ENCODE measurements at places on chromosomes 16 and 17.

DNA sequence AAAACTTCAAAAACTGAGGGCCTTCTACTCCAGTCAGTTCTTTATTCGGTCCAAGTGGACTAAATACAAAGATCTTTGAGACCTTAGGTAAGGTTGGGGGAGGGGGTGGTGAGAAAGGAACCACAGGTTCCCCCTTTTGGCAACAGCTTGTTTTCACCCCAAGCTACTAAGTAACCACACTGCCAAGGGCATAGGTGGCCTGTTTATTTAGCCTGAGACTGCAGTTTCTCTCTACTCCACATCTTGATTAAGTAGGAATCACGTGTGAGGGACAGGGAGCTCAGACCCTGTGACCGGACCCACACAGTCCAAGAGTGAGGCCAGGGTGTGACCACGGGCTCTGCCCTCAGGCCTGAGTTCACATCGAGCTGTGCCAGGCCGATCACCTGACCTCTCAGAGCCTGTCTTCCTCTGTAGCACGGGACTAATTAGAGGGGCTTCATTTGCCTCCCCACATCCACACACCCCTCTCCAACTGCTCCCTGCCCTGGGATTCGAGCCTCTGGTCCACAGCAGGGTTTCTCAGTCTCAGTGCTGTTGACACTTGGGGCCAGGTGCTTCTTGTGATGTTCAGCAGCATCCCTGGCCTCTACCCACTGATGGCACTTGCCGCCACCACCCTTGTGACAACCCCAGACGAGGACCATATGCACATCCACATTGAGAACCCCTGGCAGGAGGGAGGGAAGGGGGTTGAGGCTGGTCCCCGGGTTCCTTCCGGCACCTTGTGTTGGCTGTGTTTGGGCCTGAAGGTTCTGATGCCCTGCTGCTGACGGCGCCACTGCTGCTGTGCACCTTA lies 17.8 kb downstream of the ST6GALNAC2 start:
- no peak for DNase-seq

DNA sequence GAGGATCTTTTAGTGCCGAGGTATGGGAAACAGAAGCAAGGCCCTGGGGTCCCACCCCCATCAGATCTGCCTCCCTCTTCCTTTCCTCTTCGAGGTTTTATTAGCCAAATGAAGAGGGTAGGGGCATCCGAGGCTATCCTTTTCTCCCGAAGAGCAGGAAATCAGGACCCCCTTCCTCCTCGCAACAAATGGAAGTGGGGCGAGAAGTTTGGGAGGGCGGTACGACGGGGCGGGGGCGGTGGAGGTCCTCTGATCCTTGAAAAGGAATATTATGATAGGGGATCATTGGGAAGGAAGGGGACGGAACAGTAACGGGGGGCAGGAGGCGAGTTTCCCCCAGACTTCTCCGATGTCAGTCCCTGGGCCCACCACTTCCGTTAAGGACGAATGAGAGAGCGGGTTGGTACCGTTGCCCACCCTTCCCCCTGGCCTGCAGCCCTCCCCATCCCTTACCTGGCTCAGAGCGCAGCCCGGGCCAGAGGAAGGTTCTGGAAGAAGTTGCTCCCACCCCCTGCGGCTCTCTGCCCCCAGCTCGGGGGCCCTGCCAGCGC lies 309 bp downstream of the FOXJ1 start:
- DNase-seq, result no peak

DNA sequence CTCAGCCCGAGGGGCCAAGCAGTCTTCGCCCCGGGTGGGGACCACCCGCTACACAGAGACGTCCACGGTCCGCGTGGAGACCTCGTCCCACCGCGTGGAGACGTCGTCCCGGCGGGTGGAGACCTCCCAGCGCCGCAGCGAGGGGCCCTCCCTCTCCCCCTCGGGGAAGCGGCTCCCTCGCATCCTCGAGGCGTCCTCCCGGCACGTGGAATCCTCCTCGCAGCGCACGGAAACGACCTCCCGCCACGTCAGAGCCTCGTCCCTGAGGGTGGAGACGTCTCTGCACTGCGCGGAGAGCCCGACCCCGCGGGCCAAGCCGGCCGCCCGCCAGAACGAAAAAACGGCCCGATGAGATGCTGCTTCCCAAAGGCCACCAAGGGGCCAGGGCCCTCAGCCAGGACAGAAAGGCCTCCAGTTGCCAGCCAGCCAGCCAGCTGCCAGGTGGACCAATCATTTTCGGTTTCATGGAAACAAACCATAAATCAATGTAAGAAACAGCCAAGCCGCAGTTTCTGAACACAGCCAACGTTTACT lies 424 bp downstream of the C17orf100 start:
- no peak for DNase-seq

DNA sequence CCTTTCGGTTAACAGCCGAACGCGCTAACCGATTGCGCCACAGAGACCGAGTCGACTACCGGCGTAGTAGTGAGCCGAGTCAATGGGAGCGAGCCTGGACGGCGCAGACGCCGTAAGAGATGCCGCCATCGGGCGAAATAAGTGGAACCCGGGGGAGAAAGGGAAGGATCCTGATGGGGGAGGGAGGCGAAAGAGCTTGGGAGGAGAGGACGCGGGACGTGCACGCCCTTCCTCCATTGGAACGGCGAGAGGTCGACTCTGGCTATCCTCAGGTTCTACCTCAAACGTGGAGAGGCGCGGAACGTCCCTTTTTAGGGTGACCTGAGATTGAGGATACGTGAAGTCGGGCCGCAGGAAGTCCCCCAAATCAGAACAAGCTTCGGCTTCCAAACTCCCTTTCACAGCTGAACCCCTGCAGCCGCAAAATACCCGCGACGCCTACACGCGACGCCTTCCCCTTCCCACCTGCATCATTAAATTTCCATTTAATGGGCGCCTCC lies 683 bp upstream of the PSMB3 start:
- peak; percentile 71 for DNase-seq

DNA sequence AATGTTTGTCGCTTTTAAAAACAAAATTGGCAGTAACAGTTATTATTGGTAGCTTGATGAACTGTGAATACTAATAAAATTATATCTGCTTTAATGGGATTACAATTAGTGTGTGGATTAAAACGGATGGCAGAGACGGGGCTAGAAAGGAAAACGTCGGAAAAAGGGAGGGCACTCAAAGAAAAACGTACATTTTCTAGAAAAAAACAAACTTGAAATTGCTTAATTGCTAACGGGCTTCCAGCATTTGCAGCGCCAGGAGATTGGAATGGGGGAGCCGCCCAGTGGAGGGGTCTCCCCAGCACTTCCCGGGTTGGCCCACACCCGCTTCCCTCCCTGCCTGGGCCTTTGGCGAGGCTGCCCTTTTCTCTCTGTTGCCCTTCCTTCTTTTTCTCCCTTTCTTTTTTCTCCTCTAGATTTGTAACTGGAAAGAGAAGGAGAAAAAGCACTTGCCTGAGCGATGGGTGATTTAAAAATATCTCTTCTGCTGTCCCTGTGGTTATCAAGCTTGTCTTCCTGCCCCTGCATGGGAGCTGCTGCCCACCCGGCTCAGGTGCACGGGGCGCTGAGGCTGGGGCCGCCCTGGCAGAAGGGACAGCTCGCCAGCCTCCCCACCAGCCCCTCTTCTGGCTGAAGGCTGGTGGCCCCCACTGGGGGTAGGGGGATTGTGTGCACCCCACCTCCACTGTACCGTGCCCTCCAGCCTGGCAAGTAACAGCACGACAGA lies 5.9 kb downstream of the BAHCC1 start:
- no peak for DNase-seq

GRCh38 chr17:68383443-68384321 lies 73.6 kb downstream of the WIPI1 start:
- DNase-seq, result no peak

DNA sequence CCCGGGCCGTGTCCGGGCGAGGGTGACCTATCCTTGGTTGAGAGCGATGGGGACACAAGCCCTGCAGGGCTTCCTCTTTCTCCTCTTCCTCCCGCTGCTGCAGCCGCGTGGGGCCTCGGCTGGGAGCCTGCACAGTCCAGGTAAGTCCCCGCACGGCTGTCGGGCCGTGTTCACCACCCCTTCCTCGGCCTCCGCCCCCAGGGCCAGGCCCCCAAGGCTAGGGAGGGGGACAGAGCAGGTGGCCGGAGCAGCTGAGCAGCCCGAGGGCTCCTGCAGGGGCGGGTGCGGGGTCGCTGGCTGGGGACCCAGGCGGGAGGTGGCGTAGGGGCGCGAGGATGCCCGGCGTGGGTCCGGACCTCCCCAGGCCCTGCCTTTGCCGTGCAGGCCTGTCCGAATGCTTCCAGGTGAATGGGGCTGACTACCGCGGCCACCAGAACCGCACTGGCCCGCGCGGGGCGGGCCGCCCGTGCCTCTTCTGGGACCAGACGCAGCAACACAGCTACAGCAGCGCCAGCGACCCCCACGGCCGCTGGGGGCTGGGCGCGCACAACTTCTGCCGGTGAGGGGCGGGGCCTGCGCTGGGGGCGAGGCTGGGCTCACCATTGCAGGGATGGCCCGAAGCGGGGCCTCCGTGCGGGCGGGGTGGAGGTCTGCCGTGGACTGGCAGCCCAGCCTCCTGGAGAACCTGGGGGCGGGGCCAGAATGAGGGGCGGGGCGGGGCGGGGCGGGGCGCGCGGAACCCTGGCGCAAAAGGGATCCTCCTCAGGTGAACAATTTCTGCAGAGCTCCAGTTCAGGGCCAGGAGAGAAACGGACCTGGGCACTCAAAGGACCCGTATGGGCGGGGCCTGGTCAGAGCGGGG lies 631 bp downstream of the KREMEN2 start:
- DNase-seq, result no peak

GRCh38 chr17:17782523-17783115 lies 54.2 kb downstream of the SREBF1 start:
- no peak for DNase-seq

DNA sequence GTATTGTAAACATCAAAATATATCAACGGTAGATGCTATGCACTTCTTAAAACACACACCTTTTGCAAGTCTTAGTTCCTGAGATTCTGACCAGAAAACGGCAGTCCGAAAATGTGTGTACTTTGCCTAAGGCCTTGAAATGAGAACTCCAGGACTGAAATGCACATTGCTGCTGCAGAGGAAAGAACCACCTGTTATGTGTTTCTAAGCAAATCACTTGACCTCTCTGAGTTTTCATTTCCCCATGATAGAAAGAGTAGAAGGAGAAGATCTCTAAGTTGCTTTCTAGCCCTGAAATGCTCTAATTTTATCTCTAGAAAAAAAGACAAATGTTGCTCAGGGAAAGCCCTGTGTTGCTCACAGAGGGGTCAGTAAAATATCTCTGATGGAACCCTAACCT lies 9.9 kb downstream of the CCDC182 start:
- no peak for DNase-seq

DNA sequence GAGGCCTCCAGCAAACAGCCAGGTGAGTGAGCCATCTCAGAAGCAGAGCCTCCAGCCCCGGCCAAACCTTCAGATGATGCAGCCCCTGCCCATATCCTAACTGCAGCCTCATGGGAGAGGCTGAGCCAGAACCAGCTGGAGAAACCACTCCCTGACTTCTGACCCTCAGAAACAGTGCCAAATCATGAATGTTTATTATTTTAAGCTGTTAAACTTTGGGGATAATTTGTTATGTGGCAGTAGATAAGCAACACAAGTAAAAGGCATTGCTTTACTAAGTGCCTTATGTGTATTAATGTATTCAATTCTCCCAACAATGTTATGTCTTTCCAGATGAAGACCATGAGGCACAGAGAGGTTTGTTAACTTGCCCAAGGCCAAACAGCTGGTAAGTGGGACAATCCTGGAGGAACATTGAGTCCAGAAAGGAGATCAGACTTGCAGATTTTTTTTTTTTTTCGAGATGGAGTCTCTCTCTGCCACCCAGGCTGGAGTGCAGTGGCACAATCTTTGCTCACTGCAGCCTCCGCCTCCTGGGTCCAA lies 59.6 kb downstream of the SOCS1 start:
- DNase-seq, result no peak

GRCh38 chr17:31472137-31472536 lies 80.7 kb downstream of the RAB11FIP4 start:
- DNase-seq, result no peak

DNA sequence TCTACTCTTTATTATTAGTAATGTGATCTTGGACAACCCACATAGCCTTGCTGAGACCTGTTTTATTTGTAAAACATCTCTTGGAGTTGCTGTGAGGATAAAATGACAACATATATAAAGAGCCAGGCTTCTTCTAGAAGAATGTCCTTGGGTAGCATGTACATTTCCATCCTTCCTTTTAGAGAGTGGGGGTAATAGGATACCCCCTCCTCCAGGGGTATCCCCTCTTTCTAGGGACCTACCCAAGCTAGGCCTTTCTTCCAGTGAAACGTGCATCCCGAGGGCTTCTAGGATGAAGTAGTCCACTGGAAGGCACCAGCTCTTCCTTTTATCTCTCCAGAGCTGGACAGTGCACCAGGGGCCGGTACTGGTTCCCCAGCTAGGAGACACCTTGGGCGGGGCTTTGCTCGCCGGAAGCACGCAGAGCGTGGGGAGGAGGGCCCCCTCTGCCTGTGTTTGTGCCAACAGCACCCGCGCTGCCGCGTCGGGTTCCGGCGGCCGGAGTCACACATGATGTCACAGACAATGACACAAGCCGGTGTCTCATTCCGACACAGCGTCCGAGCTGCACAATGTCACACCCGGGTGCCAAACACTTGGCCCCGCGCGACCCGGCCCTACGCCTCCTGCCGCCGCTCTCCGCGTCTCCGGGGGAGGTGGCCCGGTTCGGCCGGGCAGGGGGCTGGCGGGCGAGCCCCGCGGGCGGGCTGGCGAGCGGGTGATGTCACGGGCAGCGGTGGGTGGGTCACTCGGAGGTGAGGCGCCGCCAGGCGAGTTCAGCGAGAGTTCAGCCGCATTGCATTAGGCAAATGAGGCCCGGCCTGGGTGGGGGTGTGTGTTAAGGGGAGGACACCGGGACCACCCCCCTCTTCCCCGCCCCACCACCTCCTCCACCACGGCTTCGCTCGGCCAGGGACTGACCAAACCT lies 23.4 kb downstream of the GJD3 start:
- DNase-seq, result peak; percentile 68

DNA sequence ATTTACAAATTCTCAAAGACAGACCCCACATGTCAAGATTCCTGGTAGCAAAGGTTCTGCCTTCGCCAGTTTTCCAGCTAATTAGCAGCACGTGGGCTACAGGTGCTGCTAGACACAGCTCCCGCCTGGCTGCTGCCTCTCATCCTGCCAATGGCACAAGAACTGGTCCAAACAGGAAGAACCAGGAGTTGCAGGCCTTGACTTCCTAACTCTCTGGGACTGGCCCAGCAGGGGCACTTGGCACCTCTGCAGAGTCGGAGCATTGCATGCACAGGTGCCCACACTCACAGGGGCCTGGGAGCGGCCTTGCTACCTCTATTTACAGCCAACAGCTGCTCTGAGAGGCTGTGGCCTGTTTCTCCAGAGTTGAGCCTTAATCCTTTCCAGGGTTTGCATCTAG lies 39.6 kb downstream of the TK2 start:
- no peak for DNase-seq

DNA sequence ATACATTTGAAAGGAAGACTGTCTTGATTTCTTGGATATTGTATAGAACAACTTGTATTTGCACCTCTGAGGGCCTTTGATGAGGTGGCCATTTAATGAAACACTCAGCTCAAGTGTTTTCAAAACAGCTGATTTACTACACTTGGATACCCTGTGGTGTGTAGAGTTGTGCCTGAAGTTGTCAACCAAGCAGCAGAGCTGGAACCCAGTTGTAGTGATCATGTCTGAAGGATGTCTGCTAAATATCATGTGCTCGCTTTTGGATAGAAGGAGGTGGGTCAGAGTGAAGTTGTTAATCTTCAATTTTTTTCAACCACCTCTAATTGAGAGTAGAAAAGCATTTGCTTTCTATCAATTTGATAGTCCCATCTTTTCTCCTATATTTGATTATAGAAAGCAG lies 175.9 kb upstream of the TBX2 start:
- DNase-seq, result no peak

All from stimulated activated CD8-positive, alpha-beta memory T cell treated with anti-CD3 and anti-CD28 coated beads, Interleukin-7, amount 100 ng/mL, for 1 hour (primary cell).